Fibroblast of skin of right quadriceps (primary cell): ENCODE measurements at places on chromosomes 16 and 17.

GRCh38 chr16:53792161-53792951 is 88.4 kb downstream of the FTO start:
- DNase-seq = no peak

DNA sequence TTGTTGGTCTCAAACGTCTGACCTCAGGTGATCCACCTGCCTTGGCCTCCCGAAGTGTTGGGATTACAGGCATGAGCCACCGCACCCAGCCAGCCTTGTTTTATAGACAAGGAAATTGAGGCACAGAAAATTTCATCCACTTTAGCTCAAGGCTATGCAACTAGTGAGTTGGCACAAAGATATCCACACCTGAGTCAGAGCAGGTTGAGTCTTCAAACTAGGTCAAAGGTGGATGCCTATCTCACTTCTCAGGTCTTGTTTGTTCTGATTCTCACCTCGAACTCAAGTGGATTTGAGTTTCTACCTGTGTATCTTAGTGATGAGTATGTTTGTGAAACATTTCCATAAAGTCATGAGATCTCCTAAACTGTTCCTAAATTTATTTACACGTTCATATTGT is 35.6 kb upstream of the GAS7 start:
- DNase-seq = no peak

- no peak for DNase-seq
Observed at GRCh38 chr17:61379457-61380216, 20.0 kb upstream of the TBX2 start.

GRCh38 chr16:30934827-30935557 is 11.6 kb downstream of the FBXL19 start:
- no peak for DNase-seq

DNA sequence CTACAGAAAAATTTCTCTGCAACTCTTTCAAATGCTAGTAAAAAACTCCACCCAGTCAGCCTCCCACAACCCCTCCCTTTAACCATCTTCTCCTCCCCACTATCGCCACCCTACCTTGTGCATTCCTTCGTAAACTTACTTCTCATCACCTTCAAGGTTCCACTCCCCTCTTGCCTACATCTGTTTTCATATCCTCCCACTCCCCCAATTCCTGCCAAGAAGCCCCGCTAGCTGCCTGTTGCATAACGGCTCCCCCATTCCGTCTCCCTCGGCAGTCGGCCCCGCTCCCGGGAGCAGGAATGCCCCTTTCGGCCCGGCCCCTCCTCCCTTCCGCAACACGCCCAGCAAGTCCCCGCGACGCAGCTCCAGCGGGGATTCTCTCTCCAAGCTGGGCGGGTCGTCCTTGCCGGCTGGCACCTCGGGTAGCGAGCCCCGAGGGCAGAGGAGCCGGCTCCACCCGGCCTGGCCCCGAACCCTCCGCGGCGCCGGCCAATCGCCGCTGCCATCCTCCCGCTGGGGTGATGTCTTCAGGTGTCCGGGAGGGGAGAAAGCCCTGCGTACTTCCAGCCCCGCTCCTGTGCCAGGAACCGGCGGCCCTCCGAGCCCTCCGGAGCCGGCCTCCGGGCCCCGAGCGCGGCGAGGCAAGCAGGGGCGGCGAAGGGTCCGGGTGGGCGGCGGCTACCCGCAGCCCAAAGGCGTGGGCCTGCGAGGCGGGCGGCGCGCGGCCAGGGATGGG is 1.5 kb downstream of the PHLPP2 start:
- DNase-seq = peak; percentile 67

GRCh38 chr16:2687531-2688308 is 5.4 kb downstream of the KCTD5 start:
- DNase-seq = no peak

DNA sequence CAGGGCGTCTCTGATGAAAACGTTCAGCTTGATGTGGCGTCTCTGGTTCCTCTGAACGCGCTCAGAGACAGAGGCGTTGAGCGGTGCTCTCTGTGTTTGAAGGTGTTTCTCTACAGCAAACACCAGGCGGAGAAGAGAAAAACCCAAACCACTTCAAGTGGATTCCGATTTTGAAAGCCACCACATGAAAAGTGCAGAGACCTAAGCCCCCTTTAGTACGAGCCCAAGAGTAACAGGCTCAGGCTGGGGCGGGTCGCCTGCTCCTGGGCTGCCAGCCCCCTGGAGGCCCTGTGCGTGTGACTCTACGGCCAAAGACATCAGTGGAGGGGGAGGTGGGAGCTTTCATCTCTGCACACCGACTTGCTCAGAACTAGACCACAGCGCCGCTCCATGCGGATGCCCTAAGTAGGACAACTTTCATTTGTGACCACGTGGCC is 328.4 kb downstream of the MAF start:
- no peak for DNase-seq

DNA sequence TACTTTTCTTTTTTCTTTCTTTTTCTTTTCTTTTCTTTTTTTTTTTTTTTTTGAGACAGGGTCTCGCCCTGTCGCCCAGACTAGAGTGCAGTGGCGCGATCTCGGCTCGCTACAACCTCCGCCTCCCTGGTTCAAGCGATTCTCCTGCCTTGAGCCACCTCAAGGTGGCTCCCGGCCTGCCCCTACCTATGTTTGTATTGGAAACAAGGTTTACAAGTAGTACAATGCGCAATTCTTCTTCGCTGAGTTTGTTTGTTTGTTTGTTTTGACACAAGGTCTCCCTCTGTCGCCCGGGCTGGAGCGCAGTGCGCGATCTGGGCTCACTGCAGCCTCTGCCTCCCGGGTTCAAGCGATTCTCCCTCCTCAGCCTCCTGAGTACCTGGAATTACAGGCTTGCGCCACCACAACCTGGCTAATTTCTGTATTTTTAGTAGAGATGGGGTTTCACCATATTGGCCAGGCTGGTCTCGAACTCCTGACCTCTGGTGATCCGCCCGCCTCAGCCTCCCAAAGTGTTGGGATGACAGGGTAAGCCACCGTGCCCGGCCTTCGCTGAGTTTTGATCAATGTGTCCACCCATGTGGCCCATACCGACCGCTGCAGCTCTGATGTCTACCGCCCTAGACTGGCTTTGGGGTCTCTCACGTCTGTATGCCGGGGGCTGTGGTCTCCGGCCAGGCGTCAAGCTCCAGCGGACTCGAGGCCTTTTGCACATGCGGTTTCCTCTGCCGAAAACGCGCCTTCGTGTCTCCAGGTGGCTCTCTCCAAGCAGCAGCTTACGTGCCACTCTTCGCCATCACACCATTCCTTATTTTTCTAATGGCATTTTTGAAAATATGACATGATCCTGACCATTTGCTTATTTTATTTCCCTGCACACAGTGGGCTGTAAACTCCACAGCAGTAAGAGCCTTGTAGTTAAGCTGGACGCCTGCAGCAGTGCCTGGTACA is 1.1 kb upstream of the YBX2 start:
- DNase-seq = no peak

GRCh38 chr17:43611230-43611969 is 50.3 kb downstream of the MEOX1 start:
- DNase-seq = no peak

GRCh38 chr16:4241928-4242283 is at the start of gene SRL:
Gene SRL, minus strand, starts transcription at chr16:4242080. Its CDS starts 13 bp downstream, at chr16:4242067.
- DNase-seq = no peak

DNA sequence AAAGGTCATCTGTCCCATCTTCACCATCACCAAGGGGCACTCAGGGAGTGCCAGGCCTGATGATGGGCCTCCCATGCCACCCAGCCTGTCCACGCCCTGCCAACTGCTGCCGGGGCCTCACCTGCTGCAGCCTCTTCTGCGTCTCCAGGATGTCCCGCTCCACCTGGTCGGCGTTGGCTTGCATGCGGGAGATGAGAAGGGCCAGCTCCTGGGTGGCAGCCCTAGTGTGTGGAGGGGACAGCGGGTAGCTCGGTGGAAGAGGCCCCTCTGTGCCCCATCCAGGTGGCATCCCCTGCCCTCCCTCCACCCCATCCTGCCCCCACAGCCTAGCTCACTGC is 3.2 kb downstream of the EVPL start:
- DNase-seq = no peak

- no peak for DNase-seq
Observed at GRCh38 chr16:68375801-68376536, 65.2 kb downstream of the PRMT7 start.

DNA sequence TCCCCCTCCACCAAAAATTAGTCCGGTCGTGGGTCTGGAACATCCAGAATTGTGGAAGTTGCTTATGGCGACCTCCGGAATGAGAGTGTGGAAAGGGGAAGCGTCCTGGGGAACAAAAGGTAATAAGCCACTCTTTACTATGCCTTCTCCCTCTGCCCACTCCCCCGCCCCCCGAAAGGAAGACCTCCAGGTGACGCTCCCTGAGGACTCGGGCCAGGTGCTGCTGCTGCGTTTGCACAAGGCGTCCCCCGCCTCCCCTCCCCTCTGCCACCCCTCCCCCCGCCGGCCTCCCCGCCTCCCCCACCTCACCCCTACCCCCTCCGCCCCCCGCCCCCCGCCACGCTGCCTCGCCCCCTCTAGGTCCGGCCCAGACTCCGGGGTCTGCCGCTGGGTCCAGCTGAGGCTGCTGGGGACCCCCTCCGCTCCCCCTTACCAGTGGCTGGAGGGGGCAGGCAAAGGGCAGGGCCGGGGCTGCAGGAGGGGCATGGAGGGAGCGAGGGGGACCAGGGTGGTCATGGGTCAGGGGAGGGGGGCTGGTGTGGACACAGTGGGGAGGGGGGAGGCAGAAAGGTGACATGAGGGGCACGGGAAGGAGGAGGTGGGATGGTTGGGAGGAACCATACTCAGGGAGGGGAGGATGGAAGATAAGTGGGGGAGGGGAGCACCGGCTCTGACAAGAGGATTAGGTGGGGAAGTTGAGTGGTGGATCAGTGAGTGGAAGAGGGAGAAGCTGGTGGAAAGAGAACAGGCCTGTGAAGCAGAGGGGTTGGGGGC is 23.6 kb downstream of the ALOX12B start:
- no peak for DNase-seq

GRCh38 chr16:69711115-69711740 is 15.1 kb downstream of the NQO1 start:
- DNase-seq = peak; percentile 52

- DNase-seq = no peak
Observed at GRCh38 chr17:48191362-48191761, 83.8 kb downstream of the SNX11 start.

DNA sequence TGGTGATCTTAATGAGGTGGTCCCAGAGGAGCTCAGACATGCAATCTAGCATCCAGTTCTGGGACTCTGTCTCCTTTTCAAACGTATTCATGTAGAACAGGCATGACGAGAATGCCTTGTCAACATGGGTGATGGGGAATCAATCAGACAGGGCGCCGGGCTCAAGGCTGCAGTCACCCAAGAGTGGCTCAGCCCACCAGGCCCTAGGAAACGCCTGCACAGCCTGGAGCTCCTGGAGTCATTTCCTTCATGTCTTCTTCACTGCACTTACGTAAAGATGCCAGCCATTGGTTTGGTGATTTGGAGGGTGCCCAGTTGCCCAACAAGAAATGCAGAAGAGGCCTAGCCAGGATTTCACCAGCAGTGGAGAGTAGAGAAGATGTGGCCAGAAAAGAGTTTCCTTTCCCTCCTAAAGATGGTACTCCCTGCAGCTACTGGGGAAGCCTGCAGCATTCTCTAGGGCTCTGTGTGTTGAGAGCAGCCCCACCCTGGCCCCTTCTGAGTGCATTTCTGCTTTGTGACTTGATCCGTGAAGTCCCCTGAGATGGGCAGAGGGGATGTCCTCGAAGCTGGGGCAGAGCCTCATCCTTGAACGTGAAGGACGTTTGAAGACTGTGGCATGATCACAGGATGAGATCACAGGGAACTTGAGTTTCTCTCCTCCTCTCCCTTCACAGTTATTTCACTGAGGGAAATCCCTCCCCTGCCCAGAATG is 24.0 kb upstream of the STH start:
- no peak for DNase-seq

GRCh38 chr17:7562208-7562605 is 488 bp downstream of the SENP3 start:
- DNase-seq = no peak

DNA sequence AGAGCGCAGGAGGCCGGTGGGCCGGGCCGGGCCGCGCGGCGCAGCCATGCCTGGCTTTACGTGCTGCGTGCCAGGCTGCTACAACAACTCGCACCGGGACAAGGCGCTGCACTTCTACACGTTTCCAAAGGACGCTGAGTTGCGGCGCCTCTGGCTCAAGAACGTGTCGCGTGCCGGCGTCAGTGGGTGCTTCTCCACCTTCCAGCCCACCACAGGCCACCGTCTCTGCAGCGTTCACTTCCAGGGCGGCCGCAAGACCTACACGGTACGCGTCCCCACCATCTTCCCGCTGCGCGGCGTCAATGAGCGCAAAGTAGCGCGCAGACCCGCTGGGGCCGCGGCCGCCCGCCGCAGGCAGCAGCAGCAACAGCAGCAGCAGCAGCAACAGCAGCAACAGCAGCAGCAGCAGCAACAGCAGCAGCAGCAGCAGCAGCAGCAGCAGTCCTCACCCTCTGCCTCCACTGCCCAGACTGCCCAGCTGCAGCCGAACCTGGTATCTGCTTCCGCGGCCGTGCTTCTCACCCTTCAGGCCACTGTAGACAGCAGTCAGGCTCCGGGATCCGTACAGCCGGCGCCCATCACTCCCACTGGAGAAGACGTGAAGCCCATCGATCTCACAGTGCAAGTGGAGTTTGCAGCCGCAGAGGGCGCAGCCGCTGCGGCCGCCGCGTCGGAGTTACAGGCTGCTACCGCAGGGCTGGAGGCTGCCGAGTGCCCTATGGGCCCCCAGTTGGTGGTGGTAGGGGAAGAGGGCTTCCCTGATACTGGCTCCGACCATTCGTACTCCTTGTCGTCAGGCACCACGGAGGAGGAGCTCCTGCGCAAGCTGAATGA is 606 bp downstream of the THAP11 start:
- DNase-seq = peak; percentile 31

GRCh38 chr16:84475643-84476240 is 28.7 kb downstream of the MEAK7 start:
- no peak for DNase-seq

DNA sequence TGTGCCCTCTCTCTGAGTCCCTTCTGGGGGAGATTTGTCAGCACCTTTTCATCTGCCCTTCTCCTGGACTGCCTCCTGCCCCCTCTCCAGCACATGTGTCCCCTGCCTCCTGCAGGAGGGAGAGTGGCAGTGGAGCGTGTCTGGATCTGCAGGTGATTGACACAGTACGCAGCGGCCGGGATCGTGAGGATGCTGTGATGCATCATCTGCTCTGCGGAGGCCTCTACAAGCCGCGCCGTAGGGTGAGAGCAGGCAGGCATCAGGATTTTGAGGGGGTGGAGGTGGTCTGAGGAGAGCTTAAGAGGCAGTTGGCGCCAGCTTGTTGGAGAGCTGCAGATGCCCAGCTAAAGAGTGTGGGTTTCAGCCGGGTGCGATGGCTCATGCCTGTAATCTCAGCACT is 10.9 kb downstream of the SLC9A5 start:
- no peak for DNase-seq

DNA sequence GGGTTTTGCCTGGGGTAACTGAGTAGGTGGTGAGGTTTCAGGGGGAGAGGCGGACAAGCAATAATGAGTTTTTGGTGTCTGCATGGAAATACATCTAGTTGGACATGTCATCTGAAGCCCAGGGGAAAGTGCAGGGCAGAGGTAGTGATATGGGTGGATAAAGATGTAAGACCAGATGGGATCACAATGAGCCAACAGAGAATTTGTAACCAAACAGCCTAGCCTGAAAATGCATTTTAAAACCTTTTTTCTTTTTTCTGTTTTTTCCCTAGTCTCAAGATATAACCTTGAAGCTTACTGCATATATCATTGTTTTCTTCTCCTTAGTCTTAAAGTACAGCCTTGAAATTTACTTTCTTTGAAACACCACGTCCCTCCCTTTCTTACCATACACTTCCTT is 3.7 kb upstream of the ZNF19 start:
- no peak for DNase-seq
